Activated naive CD4-positive, alpha-beta T cell treated with Interleukin-2 at 50 U/mL for 16 hours (primary cell): ENCODE measurements at places on chromosomes 1 and 21.
A peak's percentile ranks its signal among the peaks of the same experiment; 100 is the strongest.

DNA sequence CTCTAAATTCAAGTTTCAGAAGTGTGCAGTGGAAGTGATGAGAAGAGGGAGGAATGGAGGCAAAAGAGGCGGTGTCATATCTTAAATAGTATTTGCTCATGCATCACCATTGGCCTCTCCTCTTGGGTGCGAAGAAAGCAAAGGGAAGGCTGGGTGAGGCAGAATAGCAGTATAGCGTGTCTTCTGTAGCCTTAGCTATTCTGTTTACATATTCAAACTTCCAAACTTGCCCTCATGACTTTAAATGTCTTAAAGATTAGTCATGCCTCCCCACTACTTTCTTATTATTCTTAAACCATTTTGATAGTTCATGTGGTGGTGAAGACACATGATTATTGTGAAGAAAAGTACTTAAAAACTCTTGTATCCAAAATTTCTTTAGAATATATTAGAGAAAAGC lies 104.6 kb upstream of the TENT5C start:
- no peak for DNase-seq

- DNase-seq = no peak
Observed at GRCh38 chr21:28256837-28257236, 735.8 kb downstream of the LTN1 start.

DNA sequence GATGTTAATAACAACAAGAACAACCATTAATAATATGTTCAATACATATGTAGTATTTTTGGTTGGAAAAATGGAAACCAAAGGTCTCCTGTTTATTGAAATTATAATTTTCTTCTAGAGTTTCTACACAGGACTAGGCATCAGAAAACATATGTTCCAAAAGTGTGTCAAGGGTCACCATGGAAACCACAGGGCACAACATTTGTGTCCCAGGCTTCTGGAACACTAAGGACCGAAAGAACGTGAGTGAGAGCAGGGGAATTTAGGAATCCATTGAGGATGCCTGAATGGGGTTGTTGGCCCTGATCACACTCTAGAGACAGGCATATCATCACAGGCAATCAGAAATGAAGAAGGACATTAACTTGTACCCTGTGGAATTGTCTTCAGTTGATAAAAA lies 7.5 kb upstream of the CDC14A start:
- no peak for DNase-seq

- no peak for DNase-seq
Observed at GRCh38 chr1:21332554-21333311, 42.5 kb upstream of the ECE1 start.

- no peak for DNase-seq
Observed at GRCh38 chr1:68320349-68320748, 88.0 kb upstream of the WLS start.

DNA sequence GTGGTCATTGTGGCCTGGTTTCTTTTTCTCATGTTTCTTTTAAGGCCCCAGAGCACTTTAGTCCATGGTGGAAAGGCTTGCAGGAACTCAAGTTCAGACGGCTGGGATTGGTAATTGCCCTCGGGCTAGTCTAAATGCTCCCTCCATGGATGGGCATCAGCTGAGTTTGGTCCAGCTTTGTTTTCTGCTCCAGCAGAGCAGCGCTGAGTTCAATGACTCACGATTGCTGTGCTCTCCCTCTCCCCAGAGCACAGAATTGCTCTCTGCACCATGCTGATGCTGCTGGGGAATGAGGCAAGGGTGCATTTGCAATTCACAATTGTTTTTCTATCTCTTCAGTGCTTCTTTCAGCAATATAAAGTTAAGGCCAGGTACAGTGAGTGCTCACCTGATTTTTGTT lies 1.8 kb upstream of the OR2T6 start:
- DNase-seq = no peak

GRCh38 chr1:180247061-180247460 lies 17.0 kb downstream of the LHX4 start:
- no peak for DNase-seq

DNA sequence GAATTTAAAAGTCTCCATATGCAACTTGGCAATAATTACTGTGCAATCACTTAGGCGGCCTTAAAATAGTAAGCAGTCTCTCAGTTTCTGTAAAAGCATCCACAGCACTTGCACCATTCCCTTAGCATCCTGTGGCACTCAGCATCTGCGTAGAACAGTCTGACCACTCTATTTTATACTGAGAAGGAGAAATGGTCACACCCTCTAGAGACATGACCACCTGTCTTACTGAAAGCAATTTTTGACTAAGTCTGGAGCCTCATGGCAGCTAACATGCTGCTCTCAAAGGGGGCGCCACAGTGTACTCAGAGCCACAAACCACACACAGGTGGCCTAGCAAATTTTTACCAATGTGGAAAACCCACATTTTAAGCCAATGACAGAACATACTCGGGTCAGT lies 62.0 kb downstream of the KCNK1 start:
- no peak for DNase-seq

- peak; percentile 16 for DNase-seq
Observed at GRCh38 chr1:11924334-11925195, 1.7 kb downstream of the KIAA2013 start.

- DNase-seq = no peak
Observed at GRCh38 chr1:71785000-71785399, 497.3 kb downstream of the NEGR1 start.

DNA sequence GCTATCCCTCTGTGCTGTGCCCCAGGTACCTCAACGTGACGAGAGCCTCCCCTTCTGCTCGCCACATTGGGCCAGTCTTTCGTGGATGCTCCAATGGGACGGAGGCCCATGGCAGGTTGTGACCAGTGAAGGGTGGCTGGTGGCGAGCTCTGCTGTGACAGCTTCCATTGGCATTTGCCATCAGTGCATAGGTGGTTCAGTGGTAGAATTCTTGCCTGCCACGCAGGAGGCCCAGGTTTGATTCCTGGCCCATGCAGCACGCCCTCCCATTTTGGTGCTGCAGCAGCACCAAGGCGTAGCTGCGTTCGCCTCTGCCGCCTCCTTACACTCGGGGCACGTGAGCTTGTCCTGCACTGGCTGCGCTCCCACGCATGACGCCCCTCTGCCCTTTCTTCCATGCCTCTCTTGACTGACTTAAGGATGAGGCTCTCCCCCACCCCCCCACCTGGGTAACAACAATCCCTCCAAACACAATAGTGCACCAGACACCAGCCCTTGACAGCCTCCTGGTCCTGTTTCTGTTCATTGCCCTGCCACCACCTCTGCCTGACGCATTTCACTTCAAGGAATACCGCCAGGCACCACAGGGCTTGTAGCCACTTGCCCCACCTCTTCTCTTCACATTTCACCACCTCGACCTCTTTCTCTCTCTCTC lies 24.7 kb upstream of the FCGR2A start:
- DNase-seq = no peak

- DNase-seq = no peak
Observed at GRCh38 chr1:99652881-99653281, 7.0 kb downstream of the PALMD start.

DNA sequence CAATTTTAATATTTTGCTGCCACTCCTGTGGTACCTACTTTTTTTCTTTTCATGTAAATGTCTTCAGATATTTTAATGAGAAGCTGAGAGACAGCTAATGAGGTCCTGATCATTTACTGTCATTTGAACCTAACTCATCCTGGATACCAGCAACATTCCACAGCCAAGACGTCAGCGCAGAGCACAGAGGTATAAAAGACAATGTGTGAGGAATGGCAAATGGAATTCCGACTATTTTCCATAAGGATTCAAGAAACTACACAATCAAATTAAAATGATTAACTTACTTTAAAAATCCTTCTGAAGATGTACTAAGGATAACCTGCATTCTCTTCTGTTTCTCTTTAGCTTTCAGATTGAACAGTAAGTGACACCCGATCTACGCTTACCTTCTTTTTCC lies 38.8 kb downstream of the HEATR1 start:
- DNase-seq = no peak

DNA sequence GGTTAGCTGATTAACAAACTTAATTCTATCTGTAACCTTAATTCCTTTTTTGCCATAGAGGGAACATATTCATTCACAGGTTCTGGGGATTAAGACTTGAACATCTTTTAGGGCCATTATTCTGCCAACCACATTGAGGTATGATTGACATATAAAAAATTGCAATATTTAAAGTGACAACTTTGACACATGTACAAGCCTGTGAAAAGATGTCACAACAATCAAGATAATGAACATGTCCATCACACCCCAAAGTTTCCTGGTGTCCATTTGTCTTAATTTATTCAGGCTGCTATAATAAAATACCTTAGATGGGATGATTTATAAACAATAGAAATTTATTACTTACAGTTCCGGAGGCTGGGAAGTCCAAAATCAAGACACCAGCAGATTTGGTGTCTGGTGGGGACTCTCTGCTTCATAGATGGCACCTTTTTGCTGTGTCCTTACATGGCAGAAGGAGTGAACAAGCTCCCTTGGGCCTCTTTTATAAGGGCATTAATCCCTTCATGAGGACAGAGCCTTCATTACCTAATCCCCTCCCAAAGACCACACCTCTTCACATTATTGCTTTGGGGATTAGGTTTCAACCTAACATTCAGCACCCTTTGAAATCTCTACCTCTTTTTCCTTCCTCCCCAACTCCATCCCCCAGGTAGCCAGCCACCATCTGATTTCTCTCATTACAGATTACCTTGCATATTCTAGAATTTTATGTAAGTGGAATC lies 33.0 kb upstream of the TP53BP2 start:
- no peak for DNase-seq

DNA sequence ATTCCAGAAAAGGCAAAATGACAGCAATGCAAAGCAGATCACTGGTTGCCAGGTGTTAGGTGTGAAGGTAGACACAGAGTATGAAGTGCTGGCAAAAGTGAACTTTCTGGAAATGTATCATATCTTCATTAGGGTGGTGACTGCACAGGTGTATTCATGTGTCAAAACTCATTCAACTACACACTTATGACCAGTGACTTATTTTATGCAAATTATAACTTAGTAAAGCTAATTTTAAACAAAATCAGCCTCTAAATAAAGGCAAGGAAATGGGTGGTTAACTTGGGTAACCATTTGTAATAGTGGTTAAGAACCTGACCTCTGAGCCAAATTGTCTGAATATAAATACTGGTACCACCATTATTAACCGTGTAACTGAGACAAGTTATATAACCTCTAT lies 7.4 kb downstream of the COP1 start:
- no peak for DNase-seq

- no peak for DNase-seq
Observed at GRCh38 chr1:240803151-240803550, 191.2 kb upstream of the GREM2 start.

GRCh38 chr1:200474633-200475032 lies 64.8 kb upstream of the ZNF281 start:
- no peak for DNase-seq

DNA sequence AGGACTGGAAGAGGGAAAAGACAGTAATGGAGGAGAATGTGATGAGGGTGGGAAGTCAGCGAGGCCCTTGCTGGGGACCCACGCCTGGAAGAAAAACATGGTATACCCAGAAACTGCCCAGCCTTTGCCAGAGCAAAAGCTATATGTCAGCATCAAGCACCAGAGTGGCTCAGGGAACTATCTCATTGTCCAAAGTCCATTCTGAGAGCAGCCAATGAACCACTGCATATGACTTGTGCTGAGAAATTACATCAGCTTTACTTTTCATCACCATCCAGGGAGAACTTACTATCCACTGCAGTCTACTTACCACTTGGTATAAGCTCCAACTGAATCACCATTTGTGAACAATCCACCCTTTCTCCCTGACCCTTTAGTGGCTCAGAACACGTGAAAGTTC lies 148.1 kb downstream of the TTLL7 start:
- no peak for DNase-seq

DNA sequence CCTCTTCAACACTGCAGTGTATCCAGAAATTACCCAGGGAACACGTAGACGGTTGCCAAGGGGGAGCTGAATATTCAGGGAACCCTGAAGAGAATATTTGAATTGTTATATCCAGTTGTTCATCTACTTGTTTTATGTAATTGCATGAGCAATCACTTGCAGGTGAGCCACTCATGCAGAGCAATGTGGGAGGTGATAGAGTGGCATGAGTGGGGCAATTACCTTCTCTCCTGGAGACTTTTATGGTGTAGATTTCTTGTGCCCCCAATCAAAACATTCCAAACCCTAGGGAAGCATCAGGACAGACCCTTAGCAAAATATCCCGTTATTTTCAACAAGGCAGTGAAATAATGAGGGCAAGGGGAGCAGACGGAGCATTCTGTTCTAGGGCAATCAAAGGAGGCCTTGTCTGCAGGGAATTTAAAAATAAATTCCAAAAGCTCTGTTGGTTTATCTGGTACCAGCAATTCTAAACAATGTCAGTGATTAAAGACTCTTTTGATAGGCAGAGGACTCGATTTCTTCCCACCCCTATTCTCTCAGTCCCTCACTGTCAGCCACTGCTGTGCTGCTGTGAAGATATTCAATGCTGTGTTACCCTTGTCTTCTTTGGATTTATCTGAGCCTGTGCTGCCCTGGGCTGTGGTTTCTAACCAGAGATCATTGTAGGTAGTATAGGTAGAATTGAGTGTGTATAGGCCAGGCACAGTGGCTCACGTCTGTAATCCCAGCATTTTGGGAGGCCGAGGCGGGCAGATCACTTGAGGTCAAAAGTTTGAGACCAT lies 180.2 kb upstream of the MAP1LC3C start:
- no peak for DNase-seq

- no peak for DNase-seq
Observed at GRCh38 chr1:178901482-178902125, 30.7 kb upstream of the ANGPTL1 start.

DNA sequence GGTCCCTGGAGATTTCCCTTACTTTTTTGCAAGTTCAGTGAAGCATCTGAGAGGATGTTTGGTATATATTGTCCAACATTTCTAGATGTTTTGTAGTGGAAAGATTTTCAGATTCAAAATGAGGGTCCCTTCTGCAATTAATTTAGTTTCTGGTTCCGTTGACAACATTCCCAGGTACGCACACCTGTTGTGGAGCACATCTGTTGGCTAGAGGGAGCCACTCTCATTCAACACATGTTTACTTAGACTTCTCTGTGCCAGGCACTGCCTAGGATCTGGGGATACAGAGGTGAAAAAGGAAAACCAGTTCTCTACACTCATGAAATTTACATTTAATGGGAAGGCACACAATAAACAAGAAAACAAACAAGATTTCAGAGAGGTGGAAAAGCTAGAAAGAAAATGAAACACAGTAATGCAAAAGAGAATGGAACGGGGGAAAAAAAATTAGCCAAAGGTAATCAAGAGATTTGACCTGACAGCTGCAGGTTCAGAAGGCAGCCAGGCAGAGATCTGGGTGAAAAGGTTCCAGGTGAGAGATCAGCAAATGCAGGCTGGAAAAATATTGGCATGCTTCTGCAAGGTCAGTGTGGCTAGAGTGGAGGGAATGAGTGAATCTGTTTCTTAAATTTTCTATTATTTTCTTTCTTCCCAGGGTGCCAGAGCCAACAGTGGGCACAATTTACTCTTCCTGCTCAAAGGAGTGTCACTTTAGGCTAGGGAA lies 48.4 kb upstream of the KAZN start:
- DNase-seq = no peak
